PC-3 (cell line): ENCODE measurements at places on chromosomes 2 and 18. TPM values are rescaled to one million over a fixed set of nuclear protein-coding genes. Genes with fewer than 3 reads are reported as not detected.

Gene ADRA2B
- 0.12 TPM in 1 of 2 replicates, not detected in the other for total RNA-seq

Gene GALNT14
- total RNA-seq: 10.2 and 12.7 TPM in 2 replicates

Gene PCBP1
- total RNA-seq: 39.2 and 59.7 TPM in 2 replicates

Gene SLC9A4
- total RNA-seq: 0.04 TPM in 1 of 2 replicates, not detected in the other

Gene KIF5C
- 4.0 and 7.3 TPM in 2 replicates for total RNA-seq

Gene NOL4
- not detected in 2 replicates for total RNA-seq

Gene PPP1CB
- total RNA-seq: 84.2 and 101 TPM in 2 replicates

Gene RNPEPL1
- 25.8 and 44.5 TPM in 2 replicates for total RNA-seq

Gene SLC35G4
- total RNA-seq: not detected in 2 replicates

Gene AMER3
- not detected in 2 replicates for total RNA-seq

Gene DPP4
- total RNA-seq: 14.8 and 23.3 TPM in 2 replicates

Gene KIAA2012
- not detected in 2 replicates for total RNA-seq

Gene BBS5
- total RNA-seq: 3.3 and 3.8 TPM in 2 replicates

Gene SYT4
- total RNA-seq: not detected in 2 replicates

Gene FBXO48
- total RNA-seq: 0.52 and 0.91 TPM in 2 replicates

Gene CCDC142
- 14.7 and 21.1 TPM in 2 replicates for total RNA-seq

Gene VIT
- not detected in 2 replicates for total RNA-seq

Gene SPAG16
- 14.9 and 17.2 TPM in 2 replicates for total RNA-seq

Gene NXPH2
- total RNA-seq: not detected in 2 replicates

Gene SKOR2
- total RNA-seq: not detected in 2 replicates
